ENCODE measurements at places on chromosomes 4 and X.

DNA sequence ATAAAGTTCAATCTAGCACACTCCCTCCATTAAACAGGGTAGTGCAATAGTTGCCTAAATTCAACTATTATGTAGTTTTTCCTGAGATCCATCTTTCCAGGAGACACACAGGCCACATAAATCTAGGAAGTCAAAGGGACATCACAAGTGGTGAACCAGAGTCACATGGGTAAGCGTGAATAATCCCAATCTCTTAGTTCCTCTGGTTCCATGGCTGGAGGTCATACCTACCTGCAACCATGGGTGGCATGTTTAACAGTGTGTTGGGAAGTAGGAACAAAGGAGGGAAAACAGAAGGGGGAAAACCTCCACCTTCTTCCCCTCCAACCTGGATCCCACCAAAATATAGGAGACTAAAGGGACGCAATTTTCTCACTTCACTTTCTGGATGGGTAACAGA, 2651.6 kb downstream of the ARAP2 start:
- no peak for DNase-seq

DNA sequence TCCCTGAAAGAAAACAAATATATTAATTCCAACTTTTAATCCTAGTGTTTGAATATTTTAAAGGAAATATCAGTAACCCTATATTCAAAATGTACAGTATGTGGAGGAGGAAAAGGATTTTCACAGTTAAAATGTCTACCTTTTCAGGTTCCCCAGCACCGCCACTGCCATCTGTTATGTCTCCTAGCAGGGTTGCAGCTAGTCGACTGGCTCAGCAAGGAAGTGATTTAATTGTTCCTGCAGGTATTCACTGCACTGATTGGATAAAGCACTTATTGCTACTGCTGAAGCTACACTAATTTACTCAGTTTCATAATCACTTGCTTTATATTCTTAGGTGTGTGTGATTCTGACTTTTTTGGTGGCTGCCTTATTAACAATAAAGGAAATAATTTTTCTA, 65.5 kb upstream of the FHDC1 start:
- no peak for DNase-seq

DNA sequence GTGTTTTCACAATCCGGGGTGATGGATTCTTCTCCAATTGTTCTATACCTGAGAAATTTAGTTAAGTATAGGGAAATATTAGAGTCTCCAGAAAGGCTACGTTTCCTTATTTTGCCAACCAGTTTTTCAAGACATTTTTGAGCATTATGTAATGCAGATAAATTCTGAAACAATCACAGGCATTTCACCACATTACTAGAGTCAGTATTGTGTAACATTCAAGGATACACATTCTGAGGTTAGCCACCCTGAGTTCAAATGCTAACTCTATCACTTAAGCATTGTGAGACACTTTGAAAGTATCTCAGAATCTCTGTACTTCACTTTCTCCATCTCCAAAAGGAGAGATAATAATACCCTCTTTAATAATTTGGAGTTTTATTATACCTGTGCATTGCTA, 10.6 kb downstream of the SULT1B1 start:
- no peak for DNase-seq

DNA sequence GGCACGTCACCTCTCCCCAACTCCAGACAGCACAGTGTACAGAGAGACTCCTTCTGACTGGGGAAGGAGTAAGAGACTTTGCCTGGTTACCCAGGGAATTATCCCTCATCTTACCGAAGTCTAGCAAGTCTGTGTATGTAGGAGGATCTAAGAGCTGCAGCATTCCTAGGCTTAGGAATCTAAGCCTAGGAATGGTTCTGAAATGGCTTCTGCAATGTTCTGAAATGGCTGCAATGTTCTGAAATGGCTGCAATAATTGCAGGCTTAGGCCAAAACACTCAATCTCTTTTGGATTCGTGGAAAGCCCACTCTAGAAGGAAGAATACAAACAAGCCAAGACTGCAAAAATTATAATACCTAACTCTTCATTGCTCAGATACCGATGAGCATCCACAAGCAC, 106.4 kb downstream of the SCLT1 start:
- DNase-seq, result no peak

- DNase-seq, result no peak
Measured at GRCh38 chr4:150280975-150281374, 202.7 kb downstream of the DCLK2 start.

DNA sequence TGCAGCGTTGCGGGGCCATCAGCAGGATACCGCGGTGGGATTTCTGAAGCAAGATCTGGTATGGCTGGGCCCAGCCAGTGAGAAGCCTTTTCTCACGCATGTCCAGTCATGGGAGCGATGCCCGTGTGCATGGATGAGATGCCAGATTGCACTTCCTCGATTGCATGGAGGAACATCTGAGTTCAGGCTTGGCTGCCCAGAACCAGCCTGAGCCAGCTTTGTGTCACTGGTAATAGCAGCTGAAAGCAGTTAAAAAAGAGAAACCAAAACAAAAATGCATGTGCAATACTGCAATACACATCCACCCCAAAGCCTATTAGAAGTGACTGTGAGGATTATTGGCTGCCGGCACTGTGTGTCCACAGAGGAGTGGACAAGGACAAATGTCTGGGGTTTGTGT, 59.3 kb downstream of the PSAPL1 start:
- DNase-seq, result no peak

DNA sequence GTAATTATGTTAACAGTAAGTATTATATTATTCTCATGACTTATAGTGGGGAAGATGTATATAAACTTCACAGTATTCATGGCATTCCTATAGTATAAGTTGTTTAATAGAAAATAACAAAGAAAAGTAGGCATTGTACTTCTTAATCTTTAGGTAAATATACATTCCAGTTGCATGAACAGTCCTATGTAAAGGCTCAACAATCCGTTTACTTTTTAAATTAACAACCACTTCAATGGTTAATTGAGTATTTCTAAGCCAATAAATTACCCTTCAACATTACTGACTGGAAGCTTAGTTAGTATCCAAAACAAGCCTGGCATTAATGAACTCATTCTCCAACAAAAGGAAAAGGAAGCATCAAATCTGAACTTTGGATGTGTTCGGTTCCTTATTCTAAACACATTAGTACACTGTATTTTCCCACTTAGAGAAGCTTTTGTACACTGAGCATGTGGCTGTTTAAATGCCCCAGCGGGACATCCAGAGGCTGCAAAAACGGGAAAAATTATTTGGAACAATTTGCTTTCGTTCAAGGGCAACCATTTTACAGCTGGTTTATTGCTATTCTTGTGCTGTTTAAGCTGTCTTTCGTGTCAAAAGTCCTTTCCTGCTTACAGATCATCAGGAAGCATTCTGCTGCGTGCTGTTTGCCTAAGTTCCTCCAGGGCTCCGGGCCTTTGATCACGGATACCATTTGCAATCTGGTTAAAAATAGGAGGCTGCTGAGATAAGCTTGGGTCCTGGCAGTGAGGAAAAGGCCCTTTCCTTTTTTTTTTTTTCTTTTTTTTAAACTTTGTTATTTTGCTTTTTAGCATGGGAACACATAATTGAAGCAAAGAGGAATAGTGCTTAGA, 460.3 kb downstream of the SPRY1 start:
- no peak for DNase-seq

DNA sequence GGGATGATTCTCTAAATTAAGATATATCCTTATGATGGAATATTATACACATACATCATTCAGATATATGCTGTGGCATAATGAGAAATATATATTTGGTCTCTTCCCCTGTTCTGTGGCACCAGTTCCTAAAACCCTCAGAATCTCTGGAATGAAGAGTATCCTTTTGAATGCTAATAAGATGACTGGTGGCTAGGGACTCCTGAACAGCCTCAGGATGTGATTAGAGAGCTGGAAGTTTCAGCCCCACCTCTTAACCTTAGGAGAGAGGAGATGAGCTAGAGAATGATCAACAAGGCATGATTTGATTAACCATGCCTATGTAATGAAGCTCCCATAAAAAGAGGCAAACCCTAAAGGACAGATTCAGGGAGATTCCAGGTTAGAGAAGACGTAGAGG, 632.0 kb downstream of the IQCM start:
- no peak for DNase-seq

DNA sequence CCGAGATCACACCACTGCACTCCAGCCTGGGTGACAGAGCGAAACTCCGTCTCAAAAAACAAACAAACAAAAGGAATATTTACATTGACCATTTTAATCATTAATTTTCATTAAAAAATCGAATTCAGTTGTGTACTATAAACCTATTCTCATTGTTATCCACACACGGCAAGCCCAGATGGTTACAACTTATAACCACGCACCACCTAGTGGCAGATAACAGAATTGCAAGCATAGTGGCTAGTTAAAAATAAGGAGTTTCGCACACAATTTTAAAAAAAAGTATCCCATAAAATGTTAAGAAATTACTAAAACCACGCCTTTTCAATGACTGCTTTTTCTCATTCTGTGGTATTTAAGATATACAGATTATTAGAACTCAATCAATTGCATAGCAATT, 25.4 kb downstream of the MBNL3 start:
- no peak for DNase-seq

DNA sequence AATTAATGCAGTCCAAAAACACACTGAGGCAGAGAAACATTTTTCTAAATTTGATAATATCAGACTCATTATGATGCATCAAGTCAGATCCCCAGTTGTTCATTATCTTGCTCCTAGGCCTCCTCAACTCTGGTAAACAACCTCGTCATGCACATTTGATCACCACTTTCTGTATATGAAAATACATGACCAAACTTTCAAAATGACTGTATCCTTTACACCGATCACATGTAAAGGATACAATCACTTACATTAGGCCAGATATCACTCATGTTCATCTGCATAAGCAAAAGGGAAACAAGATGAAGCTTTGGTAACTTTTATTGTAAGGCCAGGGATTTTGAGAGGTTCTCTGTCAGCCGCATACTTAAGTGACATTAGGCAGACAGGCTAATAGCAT, 99.4 kb upstream of the IL1RAPL1 start:
- no peak for DNase-seq
